DMS79 treated with DMSO at 0.1 percent for 48 hours (cell line): ENCODE measurements at places on chromosomes 2 and 18.

GRCh38 chr2:8232871-8233270 lies 449.0 kb upstream of the ID2 start:
- no peak for DNase-seq

DNA sequence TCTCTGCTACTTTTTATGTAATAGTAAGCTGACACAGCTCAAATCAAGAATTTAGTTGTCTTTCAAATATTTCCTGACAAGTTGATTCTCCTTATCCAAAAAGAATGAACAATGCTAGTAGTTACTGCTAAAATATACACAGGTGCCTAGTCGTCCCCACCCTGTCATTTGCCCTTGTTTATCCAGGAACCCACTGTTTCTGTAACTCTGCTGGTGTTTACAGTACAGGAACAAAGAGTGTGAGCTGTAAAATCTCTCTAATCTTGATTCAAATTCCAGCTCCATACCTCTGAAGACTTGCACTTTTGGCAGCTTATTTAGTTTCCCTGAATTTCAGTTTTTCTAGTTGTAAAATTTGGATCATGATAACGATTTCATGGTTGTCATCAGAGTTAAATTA lies 21.1 kb upstream of the SCYGR2 start:
- DNase-seq, result no peak

- no peak for DNase-seq
These were observed 108.4 kb downstream of the POLR1A start for GRCh38 chr2:85997017-85997970.

GRCh38 chr2:205768341-205768740 lies 86.0 kb downstream of the NRP2 start:
- peak; percentile 98 for DNase-seq

DNA sequence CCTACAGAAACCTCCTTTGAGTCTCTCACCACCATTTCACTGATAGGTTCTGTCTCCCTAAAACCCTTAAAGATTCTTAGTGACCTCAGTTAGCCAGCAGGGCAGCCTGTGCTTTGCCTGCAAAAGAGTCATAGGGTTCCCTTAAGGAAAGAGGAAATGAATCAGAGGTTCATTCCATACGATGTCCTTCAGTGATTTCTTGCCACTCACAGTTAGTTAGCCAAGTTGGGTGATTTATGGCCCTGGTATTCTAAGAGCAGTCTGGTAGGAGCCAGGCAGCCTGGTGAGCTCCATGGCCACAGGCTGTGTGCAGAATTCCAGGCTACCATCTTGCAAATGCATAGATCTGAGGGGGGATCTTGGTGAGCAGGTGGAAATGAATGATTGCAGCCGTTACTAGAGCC lies 18.7 kb upstream of the CCBE1 start:
- no peak for DNase-seq

DNA sequence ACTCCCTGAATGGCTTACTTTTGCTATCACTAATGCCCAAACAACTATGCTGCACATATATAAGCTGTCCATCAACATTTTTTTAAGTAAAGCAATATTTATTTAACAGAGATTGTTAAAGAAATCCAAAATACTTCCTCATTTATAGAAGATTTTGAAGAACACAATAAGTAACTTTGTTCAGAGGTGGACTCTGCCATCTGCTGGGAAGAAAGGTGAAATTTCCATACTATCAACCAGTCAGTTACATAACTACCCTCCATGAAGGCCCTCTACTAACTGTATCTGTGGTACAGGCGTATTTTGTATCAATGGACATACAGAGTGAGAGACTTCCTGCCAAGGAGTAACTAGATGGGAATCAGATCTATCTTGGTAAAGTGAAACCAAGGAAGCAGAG lies 106.0 kb downstream of the DTNB start:
- DNase-seq, result peak; percentile 31

DNA sequence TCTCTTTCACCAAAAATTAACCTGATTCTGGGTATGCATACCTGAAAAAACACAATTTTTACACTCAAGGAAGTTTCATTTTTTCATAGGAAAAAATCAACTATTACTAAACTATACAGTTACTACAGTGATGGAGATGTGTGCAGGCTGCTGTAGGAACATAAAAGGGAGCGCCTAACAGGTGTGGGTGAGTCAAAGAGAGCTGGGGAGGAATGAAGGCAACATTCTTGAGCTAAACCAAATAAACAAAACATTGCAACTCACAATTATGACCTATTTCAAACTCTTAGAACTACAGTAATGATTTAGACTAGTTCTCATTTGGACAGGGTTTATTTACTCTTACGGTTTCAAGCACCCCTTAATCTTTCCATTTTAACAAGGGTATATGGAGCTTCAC lies 13.4 kb upstream of the CLASP1 start:
- DNase-seq, result no peak

- peak; percentile 8 for DNase-seq
These were observed 29.8 kb upstream of the TNS1 start for GRCh38 chr2:218032336-218033171.

DNA sequence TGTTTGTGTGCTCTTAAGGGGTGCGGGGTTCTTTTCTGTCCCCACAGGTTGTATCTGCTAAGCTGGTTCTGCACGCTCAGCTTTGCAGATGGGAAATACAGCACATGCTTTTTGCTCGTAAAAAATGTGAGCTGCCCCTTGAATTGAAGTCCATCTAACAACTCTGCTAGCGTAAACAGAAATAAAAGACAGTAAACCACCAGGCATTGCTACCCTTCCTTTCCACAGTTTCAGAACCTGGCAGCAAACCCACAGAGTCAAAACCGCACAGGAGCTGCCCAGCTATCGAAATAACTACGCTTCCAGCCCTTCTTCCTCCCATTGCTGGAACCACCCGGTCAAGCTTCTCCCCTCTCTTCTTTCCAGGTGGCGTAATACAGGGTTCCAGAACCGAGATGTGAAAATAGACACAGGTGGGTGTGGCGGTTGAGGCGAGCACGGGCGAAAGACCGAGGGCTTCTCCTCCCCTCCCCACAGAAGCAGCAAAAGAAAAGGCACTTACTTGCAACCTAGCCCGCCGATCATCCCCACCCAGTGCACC lies 479 bp downstream of the SCN9A start:
- DNase-seq, result no peak
